ENCODE measurements at places on chromosomes 12 and 14.

DNA sequence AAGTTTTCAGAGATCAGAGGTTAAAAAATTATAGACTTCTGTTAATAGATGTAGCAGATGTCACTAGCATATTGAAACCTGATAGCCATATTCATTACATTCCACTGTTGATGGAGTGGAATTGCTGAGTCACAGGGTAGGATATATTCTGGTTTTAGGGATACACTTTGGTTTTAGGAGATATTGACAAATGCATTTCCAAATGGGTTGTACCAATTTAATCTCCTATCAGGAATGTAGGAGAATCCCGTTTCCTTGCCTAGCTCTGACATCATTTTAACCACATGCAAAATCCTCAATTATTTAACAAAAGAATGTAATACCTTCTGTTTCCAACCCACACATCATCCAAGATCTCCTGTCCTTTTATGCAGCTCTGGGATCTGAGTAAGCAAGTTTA lies 30.7 kb upstream of the ESR2 start:
- peak; percentile 59 for DNase-seq

DNA sequence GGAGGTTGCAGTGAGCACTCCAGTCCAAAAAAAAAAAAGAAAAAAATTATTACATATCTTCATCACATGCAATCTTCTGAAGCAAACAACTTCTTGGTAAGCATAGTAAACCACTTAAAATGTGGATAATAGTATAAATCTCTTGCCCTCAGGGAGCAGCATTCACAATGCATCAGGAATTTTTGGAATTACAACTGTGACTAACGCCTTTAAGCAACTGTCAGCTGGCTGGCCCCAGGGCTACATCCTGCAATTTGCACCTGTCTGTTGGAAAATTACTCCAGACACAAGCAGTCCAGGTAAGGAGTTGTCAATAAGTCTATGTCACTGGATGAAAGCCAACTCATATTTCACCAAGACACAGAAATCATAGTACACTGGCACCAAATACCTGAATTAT lies 5.5 kb upstream of the SLC7A7 start:
- peak; percentile 66 for DNase-seq

DNA sequence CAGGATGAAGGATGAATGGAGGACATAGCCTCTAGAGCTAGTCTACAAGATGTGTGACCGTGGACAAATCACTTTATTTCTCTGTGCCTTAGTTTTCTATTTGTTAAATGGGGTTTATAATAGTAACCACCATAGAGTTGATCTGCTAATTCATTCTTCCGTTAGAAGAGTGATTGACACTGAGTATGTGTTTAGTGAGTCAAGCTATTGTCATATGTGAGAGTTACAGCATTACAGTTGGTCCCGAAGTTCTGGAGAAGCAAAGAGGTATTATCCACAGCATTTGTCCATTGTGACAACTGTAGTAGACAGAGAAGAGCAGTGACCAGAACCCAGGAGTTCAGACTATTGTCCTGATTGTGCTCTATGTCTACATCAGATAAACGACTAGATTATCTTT lies 14.1 kb downstream of the FAR2 start:
- DNase-seq = no peak

- DNase-seq = peak; percentile 4
Measured at GRCh38 chr14:96635850-96636249, 133.7 kb downstream of the PAPOLA start.

DNA sequence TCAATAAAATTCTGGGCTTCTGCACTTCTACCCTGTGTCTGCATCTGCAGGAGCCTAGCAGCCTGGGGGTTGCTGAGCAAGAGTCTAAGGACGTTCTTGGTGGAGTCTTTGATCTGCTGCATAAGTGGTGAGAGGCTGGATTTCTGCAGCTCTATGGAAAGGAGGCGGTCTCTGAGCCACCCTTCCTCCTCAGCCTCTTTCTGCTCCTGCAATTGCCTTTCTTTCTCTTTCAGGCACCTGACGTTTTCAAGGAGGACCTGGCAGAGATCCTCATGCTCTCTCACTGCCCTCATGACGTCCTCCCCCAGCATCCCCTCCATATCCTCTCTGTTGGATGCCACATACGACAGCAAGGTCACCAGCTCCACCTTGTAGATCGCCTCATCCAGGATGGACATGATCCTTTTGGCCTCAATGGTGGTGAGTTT lies 13.6 kb upstream of the TPCN1 start:
- no peak for DNase-seq

- DNase-seq = peak; percentile 15
Measured at GRCh38 chr12:1907652-1908611, 10.5 kb downstream of the CACNA2D4 start.

DNA sequence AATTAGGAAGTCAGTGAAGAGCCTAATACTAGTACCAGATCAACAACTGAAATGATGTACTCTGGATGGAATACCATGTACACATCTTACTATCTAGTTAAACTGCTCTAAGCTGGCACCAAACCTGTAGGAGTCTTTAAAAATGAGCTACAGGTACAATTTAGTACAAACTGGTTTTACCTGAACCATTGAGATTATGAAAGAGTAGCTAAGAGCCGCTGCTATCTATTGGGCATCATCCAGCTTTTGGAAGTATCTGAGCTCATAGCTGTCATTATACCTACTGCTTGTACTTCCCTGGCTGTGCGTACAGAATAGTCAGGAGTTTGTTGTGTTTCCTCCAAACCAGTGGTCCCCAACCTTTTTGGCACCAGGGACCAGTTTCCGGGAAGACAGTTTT lies 12.4 kb downstream of the TBC1D30 start:
- no peak for DNase-seq

DNA sequence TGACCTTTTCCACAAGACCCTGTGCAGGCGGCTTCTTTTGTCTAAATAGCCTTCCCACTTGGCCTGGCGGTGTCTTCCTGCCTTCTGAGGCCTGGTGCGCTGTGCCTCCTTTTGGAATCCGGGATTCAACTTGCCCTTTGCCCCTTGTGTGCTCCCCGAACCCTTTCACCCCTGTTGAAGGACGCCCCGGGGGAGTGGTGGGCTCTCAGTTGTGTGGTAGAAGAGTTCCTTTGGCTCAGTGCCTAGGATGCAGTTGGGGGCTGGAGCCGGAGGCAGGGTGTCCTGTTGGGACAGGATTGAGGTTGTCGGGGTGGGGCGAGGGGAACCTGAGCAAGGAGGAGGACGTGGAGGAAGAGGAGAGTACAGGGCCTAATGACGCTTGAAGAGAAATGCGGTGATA lies 34.5 kb downstream of the KLC1 start:
- no peak for DNase-seq

GRCh38 chr12:22064968-22065367 lies 18.9 kb downstream of the CMAS start:
- no peak for DNase-seq

DNA sequence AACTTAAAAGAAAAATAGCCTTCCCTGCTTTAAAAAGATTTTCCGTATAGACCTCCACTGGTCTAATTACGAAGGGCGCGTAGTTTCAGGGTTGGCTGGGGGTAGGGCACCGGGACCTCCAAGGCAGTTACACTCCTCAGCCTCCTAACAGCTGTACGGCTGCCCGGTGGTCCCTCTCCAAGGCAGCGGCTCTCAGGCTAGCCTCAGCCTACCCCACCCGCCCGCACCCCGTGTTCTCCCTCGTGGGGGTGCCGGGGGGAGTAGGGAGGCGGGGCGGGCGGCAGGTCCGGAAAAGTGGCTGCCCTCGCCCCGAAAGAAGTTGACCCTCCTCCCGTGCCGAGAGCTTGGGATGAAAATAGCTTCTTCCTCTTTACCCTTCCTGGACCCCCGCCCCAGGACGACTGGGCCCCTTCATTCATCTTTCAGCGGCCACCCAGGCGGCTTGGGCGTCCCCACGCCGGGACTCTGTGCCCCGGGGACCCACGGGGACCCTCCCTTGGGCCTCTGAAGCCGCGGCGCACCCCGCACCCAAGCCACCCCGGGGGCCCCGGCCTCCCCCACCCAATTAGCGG lies 991 bp upstream of the RCOR1 start:
- DNase-seq = peak; percentile 40
